ENCODE measurements at places on chromosomes 4 and X. TPM values are rescaled to one million over a fixed set of nuclear protein-coding genes. Genes with fewer than 3 reads are reported as not detected.

DNA sequence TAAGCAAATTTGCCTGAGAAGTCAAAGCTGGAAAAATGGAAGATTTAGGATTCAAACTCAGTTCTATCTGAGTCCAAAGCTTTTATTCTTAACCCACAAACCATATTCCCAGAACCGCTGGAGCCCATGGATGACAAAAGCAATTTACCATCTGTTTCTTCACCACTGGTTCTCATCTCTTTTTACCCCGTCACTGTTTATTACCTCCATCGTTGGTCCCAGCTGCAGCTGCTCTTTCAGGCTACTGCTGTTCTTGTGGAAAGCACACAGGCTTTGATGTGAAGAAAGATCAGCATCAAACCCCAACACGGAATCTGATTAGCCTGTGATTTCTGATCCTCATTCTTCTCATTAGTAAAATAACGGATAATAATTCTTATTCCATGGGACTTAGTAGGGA is 9.5 kb downstream of the FBXO8 start:
- H3K36me3 ChIP-seq = no peaks in the 10 kb centered on the region
- DNase-seq = no peak
- H3K4me1 ChIP-seq = peaks cover 2% of the 10 kb centered on the region
- no peaks in the 10 kb centered on the region for H3K27me3 ChIP-seq
- H3K4me3 ChIP-seq = no peak overlapping the region
- H3K27ac ChIP-seq = no peak overlapping the region

GRCh38 chr4:47577779-47578553 is 92.9 kb downstream of the ATP10D start:
- H3K27me3 ChIP-seq = no peaks in the 10 kb centered on the region
- H3K4me1 ChIP-seq = no peaks in the 10 kb centered on the region
- H3K4me3 ChIP-seq = no peak overlapping the region
- no peak for DNase-seq
- no peaks in the 10 kb centered on the region for H3K36me3 ChIP-seq
- no peak overlapping the region for H3K27ac ChIP-seq

The UGT2A3 gene
- not detected for total RNA-seq

DNA sequence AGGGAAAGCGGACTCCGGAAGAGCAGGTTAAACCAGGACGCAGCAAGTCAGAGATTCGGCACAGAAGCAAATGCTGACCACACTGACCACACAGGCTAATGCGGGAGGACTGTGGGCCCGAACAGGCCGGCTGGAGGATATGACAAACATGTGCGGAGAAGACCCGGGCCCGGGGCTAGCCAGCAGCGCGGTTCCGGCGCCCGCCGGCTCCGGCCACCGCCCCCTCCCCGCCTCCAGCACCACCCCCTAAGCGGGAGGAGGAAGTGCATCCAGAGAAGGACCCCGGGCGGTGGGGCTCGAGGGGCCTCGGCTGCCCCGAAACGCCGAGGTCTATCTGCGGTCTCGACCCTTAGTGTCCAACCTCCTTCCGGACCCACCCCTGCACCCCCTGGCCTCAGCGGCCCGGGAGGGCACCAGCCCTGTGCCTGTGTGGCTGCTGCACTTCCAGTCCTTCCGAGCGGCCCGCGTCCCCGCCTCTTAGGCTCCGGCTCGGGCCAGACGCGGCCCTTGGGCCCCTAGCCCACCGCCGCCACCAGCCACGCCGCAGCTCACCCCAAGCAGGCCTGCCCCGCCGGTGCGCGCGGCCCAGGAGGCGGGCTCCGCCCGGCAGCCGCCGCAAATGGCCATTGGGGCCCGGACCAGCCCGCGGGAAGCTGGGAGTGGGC is 2.1 kb downstream of the ELOVL6 start:
- DNase-seq = peak; percentile 70
- peak overlapping the region; percentile 86 for H3K27ac ChIP-seq
- peaks cover 1% of the 10 kb centered on the region for H3K4me1 ChIP-seq
- no peaks in the 10 kb centered on the region for H3K27me3 ChIP-seq
- peak overlapping the region; percentile 74 for H3K4me3 ChIP-seq

The EFHC2 gene
- total RNA-seq = 1.9 TPM

GRCh38 chr4:121822796-121823504 is 733 bp downstream of the CCNA2 start:
- peak overlapping the region; percentile 43 for H3K4me3 ChIP-seq
- no peaks in the 10 kb centered on the region for H3K36me3 ChIP-seq
- H3K4me1 ChIP-seq = no peaks in the 10 kb centered on the region
- no peak overlapping the region for H3K27ac ChIP-seq
- H3K27me3 ChIP-seq = no peaks in the 10 kb centered on the region

The NLGN4X gene
- total RNA-seq = 27.5 TPM

The SULT1B1 gene
- total RNA-seq = 0.72 TPM

The ANK2 gene
- 46.6 TPM for total RNA-seq

- H3K4me3 ChIP-seq = no peak overlapping the region
- no peak for DNase-seq
- no peaks in the 10 kb centered on the region for H3K4me1 ChIP-seq
- H3K36me3 ChIP-seq = no peaks in the 10 kb centered on the region
Observed at GRCh38 chrX:37926700-37927099, 79.3 kb upstream of the DYNLT3 start.

The MBNL3 gene
- total RNA-seq = 4.6 TPM

The ENAM gene
- total RNA-seq = 0.69 TPM

- no peak overlapping the region for H3K4me3 ChIP-seq
- no peaks in the 10 kb centered on the region for H3K4me1 ChIP-seq
- no peak overlapping the region for H3K27ac ChIP-seq
- DNase-seq = no peak
- H3K27me3 ChIP-seq = no peaks in the 10 kb centered on the region
Observed at GRCh38 chr4:110361921-110362320, 114.0 kb upstream of the ENPEP start.

- H3K4me1 ChIP-seq = no peaks in the 10 kb centered on the region
- DNase-seq = no peak
- no peaks in the 10 kb centered on the region for H3K27me3 ChIP-seq
- H3K36me3 ChIP-seq = no peaks in the 10 kb centered on the region
- no peak overlapping the region for H3K27ac ChIP-seq
Observed at GRCh38 chr4:155624478-155624877, 42.2 kb upstream of the GUCY1A1 start.

GRCh38 chrX:44913656-44914531 is 40.9 kb downstream of the KDM6A start:
- no peaks in the 10 kb centered on the region for H3K27me3 ChIP-seq
- DNase-seq = no peak
- no peak overlapping the region for H3K4me3 ChIP-seq
- no peak overlapping the region for H3K27ac ChIP-seq

- no peak overlapping the region for H3K4me3 ChIP-seq
- H3K4me1 ChIP-seq = no peaks in the 10 kb centered on the region
- no peaks in the 10 kb centered on the region for H3K27me3 ChIP-seq
- DNase-seq = no peak
Observed at GRCh38 chr4:62408454-62408853, 1208.3 kb downstream of the ADGRL3 start.

DNA sequence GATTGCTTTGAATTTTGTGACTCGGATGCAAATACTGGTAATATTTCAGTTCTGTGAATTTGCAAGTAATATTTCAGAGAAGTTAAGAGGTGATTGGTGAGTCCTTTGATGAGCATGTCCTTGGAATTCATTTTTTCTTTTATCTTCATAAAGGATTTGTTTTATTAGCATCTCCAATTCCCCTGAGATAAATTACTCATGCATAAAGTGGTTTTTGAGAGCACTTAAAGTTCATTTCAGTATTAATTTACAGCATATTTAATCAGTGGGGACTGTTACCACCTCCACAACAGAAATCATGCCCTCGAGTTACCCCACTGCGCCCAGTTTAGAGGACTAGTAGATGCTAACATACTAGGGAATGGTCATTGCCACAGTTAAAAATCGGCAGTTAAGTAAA is 65.0 kb downstream of the ZFX start:
- H3K36me3 ChIP-seq = no peaks in the 10 kb centered on the region
- H3K4me1 ChIP-seq = no peaks in the 10 kb centered on the region
- H3K4me3 ChIP-seq = no peak overlapping the region
- no peak for DNase-seq
- no peak overlapping the region for H3K27ac ChIP-seq
- H3K27me3 ChIP-seq = no peaks in the 10 kb centered on the region
